Coronary artery (tissue), 2 donors: ENCODE measurements at places on chromosomes 6 and 20.
A peak's percentile ranks its signal among the peaks of the same experiment; 100 is the strongest.

- DNase-seq, result no peak
Measured at GRCh38 chr6:87382861-87383260, 24.9 kb upstream of the CFAP206 start.

GRCh38 chr6:157556671-157557430 is 175.9 kb downstream of the ZDHHC14 start:
- no peak for DNase-seq

- peak; percentile 68 for DNase-seq
Measured at GRCh38 chr20:62838128-62838891, 21.5 kb downstream of the COL9A3 start.

DNA sequence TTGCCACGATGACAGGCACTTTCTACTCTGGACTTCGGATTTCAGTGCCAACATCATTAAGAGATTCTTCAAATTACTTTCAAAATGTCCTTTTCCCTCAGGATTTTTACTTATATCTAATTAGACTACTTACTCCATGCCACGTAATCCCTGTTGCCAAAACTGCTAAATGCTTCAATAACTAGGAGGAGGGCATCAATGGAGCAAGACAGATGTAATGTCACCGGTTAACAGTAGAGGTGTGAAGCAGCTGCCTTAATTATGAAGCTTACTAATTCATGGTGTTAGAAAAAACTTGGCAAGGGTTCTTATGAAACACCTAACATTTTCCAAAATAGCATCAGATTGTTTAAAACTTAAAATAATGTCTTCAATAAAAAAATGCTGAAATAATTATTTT is 111.2 kb upstream of the SIM1 start:
- no peak for DNase-seq

DNA sequence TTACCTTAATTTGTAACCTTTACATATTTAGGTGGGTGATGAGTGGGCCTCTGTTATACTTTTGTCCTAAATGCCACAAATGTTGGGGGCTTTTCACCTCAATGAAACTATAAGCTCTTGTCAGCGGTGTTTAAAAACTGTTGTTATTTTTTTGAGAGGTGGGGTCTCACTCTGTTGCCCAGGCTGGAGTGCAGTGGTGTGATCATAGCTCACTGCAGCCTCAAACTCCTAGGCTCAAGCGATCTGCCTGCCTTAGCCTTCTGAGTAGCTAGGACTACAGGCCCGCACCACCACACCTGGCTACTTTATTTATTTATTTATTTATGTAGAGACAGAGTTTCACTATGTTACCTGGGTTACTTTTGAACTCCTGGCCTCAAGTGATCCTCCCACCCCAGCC is 66.7 kb downstream of the ZDHHC14 start:
- DNase-seq, result no peak

DNA sequence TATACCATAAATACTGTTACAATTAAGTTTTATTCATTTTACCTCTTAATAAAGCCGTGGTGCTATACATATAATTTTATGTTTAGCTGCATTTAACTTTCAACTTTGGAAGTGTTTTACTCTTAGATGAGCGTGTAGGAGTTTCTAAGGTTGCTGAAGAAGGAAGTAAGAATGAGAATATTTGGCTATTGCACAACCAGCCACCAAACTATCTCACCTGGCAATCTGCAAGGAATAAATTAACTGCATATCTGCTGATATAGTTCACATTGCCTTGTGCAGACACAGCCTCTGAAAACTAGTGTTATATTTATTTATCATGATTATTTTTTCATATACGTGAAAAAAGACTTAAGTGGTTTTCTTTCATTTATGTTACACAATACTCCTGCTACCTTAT is 230.4 kb downstream of the PLCB1 start:
- no peak for DNase-seq

DNA sequence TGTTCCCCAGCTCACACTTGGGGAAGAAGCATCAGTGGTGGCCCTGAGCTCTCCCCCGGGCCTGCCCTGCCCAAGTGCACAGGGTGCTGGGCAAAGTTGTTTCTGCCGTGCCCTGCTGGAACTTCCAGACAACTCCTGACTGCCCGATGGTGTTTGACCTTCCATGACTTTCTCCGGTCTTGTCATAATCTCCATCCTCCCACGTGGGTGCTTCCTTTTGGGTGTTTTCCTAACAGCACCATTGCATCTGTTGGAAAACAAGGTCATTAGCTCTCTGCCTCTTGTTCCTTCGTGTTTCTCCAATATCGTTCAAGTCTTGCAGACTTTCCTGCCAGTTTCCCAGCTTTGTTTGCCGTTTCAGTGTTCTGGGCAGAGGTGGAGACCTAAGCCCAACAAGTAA is 68.7 kb upstream of the TIAM2 start:
- DNase-seq, result no peak

- no peak for DNase-seq
Measured at GRCh38 chr6:158356586-158357546, 44.6 kb downstream of the TULP4 start.

DNA sequence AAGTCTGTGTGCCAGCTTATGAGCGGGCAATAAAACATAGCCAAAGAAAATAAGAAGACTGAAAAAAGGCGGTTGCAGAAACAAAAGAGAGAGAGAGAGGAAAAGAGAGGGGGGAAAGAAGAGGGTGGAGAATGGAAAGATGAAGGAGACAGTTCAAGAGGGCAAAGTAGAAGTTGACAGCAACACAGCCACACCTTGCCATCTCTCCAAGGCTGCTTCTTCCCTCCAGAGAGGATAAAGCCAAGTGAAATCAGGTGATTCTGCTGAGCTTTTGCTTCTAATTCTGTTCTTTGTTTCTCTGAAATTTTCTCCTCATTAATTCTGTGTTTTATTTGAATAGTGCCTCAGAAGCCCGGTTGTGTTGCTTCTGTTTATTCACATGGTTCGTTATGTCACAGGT is 48.5 kb downstream of the PTPRK start:
- no peak for DNase-seq

DNA sequence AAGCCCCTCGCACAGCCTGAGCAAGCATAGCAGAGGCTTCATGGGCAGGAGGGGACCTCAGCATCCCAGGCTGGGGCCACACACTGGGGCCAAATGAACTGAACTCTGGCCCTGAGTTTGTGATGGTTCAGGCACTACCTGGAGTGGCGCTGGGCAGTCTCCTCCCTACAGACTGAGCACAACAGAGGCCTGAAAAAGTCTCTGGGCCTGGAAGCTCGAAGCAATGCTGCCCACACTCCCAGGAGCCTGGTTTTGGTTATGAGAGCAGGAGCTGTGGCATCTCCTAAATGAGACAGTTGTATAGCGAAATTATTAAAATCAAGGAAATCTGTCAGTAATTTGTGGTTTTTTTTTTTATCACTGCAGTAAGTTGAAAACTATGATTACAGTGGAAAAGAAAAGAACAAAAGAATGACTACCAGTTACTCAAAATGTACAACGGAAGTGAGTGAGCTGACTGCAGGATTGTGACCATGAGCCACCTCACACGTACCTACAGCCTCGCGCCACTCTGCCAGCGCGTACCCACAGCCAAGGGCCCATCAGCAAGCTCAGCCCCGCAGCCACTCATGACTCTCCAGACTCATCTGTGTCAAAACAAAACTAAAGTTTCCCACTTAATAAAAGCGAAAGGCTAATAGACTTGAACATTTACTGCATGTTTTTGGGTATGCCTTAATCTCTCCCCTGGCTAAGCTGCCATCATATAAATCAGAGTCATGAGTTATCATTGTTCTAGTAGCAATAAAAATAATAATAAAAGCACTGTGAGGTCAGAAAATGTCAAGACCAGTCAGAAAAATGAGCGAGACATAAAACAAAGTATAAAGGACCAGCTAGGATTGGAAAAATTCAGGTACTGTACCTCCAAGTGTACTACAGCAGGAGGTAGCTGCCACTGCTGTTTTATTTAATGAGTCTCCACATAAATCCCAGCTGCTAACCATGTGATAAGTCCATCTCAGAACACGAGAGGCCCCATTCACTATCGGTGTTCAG is 177.0 kb downstream of the FOXC1 start:
- DNase-seq, result no peak

GRCh38 chr6:24900917-24901697 is 34.7 kb downstream of the RIPOR2 start:
- DNase-seq, result no peak

DNA sequence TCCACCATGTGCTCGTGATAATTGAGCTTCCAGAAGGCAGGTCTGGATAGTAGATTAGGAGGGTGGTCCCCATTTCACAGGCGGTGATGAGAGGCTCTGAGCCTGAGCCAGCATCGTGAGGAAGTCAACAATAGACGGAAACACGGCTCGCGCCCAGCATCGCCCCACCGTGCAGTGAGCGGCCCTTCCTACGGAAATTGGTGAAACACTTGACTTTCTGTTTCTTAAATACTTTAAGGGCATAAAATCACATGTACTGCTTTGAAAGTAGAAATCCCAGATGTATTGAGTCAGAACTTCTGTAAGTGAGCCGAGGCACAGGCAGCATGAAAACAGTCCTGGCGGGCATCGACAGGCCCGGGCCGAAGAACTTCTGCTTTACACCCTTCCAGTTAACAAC is 4.3 kb upstream of the KIF25 start:
- peak; percentile 61 for DNase-seq

DNA sequence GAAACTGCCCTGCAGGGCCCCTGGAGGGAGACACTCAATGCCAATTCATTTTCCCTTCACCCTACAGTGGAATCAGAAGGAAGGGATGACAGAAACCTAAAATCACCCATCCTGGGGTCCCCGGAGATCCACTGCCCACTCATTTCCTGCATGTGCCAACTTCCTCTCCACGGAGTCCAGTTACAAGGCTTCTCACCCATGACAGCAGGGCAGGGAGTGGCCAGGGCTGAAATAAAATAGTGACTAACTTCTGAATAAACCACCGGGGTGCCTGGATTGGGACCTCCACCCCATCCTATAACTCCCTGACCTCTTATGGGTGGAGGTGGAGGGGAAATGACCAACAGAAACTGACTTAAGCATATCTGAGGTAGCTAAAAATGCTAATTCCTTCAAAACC is 362.3 kb downstream of the MAFB start:
- no peak for DNase-seq

GRCh38 chr6:109722564-109723254 is 31.6 kb downstream of the FIG4 start:
- DNase-seq, result no peak

- DNase-seq, result peak; percentile 5
Measured at GRCh38 chr20:59636766-59637370, 32.5 kb downstream of the PHACTR3 start.

- no peak for DNase-seq
Measured at GRCh38 chr20:48603116-48603818, 224.5 kb downstream of the PREX1 start.

DNA sequence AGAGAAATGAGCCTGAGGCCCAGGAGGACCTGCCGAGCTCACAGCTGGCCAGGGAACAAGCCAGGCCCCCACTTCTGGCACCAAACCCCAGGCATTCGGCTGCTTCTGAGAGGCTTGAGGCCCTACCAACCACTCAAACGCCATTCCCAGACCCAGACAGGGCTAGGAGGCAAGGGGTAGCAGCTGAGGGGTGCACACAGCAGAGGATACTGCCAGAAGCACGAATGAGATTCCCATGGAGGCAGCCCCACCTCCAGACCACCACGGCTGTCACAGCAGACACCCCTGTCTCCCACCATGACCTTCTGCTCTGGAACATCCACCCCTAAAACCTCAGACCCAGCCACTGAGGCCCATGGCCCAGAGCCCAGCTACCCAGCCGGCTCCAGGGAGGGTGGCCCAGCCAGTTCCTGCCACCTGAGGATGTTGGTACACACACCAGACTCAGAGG is 36.1 kb downstream of the NTSR1 start:
- no peak for DNase-seq

DNA sequence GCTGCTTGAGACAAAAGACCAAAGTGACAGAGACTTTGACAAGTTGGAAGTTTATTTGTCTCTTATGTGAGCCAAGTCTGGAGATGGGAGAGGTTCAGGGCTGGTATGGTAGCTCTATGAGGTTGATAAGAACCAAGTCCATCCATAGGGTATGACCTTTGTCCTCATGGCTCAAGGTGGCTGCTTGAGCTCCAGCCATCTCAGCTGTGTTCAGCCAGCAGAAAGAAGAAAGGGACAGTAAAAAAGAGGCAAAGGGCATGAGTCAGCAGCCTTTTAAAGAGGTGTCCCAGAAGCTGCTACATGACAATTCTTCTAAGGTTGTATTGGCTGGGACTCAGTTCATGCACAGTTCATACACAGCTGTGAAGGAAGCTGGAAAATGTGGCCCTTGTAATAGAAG is 49.0 kb downstream of the CD40 start:
- no peak for DNase-seq

GRCh38 chr6:82144852-82145340 is 102.6 kb downstream of the IBTK start:
- peak; percentile 78 for DNase-seq
